ENCODE measurements at places on chromosomes 6 and 20. TPM values are rescaled to one million over a fixed set of nuclear protein-coding genes. Genes with fewer than 3 reads are reported as not detected.

DNA sequence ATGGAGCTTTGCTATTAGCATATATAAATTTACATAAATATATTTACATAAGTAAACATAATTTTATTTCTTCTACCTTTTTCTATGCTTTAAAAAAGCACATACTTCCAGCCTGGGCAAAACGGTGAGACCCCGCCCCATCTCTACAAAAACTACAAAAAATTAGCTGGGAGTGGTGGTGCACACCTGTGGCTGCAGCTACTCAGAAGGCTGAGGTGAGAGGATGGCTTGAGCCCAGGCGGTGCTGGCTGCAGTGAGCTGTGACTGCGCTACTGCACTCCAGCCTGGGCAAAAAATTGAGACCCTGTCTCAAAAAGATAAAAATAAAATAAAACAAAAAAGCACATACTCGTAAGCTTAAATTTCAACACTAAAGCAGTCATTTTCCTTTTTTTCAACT lies 30.3 kb downstream of the ELOVL5 start:
- no peak for DNase-seq

Gene FBXO5
- 64.6 TPM for total RNA-seq

DNA sequence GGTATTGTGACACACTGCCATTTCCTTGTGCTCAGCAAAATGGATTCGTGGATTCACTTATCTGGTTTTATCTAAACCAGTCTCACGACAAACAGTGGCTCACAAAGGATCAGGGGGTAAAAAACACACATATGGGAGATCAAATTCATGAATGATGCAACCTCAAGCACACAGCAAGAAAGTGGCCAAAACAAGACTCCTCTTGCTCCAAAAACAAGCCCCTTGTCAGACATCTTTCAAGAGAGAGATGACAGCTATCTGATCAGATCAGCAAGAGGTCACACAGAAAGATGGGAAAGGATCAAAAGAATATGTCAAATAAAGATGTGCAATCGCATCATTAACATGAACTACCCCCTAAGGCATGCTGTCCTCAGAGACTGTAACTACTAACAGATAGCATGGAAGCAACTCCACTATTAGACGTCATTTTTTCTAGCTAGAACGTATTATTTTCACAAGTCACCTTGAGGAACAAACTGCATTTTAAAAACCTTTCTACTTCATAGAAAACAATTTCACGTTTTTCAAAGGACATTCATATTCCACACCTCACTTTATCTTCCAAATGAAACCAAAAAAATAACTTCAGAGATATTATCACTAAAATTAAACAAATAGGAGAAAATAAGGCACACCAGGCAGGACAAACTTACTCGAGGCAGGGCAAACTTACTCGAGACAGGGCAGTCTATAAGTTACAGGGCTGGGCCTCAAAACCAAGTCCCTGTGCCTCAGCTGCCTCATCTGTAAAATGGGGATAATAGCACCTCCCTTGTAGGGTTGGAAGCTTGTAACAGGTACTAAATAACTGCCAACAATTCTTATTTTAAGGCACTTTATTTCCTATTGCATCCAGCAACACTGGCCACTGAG lies 122.3 kb downstream of the PREX1 start:
- no peak for DNase-seq

- DNase-seq = peak; percentile 52
Observed at GRCh38 chr6:26351544-26351953, 13.4 kb upstream of the BTN3A2 start.

- no peak for DNase-seq
Observed at GRCh38 chr20:54573838-54574237, 98.4 kb downstream of the DOK5 start.

DNA sequence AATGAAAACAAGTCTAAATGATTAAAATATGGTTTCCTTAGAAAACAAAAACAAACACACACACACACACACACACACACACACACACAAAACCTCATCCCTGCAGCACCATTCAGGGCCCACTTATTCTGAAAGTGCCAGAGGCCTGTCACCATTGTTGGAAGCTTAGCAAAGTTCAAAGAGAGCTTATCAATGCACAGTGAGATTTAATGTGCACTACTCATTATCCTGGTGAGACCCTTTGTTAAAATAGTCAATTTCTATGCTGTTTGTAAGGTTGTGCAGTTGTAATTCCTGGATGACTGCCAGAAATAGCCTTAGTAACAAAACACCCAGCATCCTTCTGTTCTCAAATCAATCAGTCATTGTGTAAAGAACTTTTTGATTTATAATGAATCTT lies 482.9 kb downstream of the GRIK2 start:
- DNase-seq = no peak

Gene EEF1A2
- total RNA-seq = 29.0 TPM

DNA sequence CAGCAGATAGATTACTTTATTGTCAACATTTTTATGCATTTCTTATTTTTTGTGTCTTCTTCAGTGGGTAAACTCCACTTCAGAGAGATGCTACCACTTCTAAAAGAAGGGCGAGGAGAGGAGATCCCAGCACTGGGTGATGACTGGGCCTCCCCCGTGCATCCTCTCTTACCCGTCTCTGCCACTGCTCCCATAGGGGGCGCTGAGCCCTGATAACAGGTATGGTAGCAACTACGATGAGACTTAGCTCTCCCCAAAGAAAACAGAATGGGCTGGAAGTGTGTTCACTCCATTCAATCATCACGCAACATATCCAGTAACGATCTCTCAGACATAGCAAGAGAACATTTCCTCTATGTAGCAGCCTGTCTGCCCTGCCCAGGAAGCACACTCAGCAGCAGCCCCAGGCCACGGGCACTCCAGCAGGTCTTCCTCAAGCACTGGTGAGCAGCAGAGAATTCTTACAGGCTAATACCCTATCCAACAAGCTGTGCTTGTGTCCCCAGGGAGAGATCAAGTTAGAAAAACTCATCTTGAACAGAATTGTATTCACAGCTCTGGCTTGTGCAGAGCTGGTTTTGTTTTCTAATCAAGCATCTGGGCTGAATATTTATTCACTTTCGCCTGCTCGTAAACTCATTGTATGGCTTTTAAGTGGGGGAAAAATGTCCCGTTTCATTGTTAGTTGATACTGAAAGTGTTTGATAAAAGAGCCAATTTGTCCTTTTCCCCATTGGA lies 533.1 kb upstream of the CDH4 start:
- DNase-seq = peak; percentile 24

Gene GRM4
- not detected for total RNA-seq

- no peak for DNase-seq
Observed at GRCh38 chr6:5188646-5189045, 72.1 kb downstream of the LYRM4 start.

GRCh38 chr20:54340206-54340605 lies 132.3 kb downstream of the PFDN4 start:
- no peak for DNase-seq

Gene CRISP2
- total RNA-seq = not detected

DNA sequence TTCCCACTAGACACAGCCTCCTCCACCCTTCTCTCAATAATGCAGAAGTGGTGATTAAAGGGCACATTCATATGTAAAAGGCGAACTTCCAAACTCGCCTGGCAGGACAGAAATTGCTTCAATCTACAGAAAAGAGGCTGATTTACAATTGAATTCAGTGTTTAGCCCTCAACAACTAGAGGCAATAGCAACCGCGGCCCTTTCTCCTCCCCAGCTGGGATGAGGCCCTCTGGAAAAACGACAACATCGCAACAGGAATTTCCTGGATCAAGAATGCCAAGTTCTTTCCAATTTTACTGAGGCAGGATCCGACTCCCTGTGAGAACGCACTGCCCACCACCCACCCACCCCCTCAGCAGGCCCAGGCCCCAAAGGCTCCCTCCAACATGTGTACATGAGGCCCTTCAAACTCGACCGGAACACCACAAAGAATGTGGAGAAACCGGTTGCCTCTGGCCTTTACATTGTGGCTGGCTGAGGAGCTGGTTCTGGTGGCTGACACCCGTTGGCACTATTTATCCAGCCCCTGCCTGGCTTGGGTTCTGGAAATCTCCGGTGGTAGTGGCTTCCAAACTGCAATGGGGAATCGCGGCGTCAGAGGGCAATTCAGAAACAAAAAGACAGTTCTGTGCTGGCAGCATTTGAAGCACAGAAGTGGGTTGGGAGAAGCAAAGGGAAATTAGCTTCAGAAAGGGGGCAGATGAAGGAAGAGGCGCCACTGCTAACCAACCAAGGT lies 36.8 kb downstream of the ZMYND8 start:
- DNase-seq = peak; percentile 44

- no peak for DNase-seq
Observed at GRCh38 chr6:6220718-6221117, 99.7 kb downstream of the F13A1 start.

DNA sequence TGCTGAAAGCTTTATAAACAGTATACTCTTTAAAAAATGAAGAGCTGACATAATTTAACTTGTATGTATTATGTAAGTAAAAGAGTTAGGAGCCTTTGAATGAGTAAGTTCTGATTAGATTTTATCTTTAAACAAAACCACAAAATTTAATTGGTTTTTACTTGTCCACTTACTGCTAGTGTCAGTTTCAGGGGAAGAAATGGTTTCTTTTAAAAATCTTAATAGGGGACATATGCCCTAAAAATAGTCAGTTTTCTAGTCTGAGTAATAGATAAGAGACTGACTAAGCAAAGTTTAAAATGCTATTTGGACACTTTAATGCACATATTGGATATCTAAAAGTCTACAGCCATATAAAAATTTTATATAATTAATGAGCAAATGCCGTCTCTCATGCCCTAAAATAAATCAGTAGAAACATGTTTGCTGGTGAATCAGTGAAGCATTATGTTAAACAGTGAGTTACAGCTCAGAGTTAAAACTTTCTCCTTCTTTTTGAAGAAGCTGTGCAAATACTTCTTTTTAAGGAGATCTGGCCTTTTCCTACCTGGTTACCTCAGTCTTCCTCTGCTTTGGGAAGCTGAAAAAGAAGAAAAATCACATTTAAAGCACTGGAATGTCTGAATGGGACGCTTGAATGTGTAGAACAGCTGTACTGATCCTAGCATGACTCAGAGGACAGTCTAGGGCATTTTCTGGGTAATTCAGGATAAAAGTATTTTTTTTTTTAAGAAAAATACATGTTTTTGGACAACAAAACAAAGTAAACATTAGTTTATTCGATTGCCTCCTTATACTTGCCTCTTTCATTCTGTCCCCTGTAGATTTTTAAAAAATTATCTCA lies 55.3 kb downstream of the CDH26 start:
- DNase-seq = no peak

GRCh38 chr6:170271771-170272314 lies 19.0 kb downstream of the DLL1 start:
- DNase-seq = no peak

Gene GPR63
- 3.6 TPM for total RNA-seq

All from K562 (cell line).